NCI-H1048 (cell line): ENCODE measurements at places on chromosomes 12 and 14.

GRCh38 chr12:105369014-105369413 is 38.5 kb downstream of the C12orf75 start:
- no peak for DNase-seq

DNA sequence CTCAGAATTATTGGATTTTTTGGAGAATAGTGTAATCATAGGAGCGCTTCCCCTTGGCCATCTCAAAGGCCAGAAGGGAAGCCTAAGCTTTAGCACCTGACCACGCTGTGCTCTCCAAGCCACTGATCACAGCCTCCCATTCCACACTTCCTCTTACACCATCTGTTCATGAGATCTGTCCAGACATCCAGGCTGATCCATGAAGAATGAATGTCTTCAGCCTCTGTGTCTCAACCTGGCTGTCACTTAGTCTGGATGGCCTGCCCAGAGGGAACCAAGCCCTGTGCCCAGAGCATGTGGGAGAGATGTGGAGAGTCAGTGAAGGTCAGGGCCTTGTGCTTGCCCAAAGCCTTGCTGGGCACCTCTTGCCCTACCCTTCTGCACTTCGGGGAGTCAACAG is 40.5 kb downstream of the TSPAN11 start:
- no peak for DNase-seq

DNA sequence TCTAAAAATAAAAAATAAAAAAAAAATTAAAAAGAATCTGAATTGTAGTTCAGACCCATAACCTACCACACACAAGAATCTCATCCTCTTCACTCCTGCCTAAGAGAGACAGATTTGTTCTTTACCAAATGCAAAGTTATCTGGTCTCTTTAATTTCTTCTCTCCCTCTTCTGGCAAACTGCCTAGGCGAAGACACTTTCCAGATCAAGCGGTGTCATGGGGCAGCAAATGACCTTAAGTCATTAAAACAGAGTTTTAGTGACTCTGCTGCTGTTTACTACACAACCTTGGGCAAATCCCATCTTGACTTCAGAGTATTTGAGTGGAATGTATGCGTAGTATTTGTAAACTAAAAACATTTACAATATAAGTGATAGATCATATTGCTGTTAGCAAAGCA is 60.9 kb upstream of the NID2 start:
- DNase-seq = no peak

- DNase-seq = no peak
Measured at GRCh38 chr12:12333407-12334366, 16.4 kb downstream of the MANSC1 start.

- DNase-seq = no peak
Measured at GRCh38 chr12:27521066-27521465, 2.9 kb upstream of the PPFIBP1 start.

GRCh38 chr14:59482541-59483331 is 1.5 kb downstream of the L3HYPDH start:
- peak; percentile 13 for DNase-seq

- DNase-seq = no peak
Measured at GRCh38 chr12:101775816-101776215, 36.6 kb upstream of the SYCP3 start.

DNA sequence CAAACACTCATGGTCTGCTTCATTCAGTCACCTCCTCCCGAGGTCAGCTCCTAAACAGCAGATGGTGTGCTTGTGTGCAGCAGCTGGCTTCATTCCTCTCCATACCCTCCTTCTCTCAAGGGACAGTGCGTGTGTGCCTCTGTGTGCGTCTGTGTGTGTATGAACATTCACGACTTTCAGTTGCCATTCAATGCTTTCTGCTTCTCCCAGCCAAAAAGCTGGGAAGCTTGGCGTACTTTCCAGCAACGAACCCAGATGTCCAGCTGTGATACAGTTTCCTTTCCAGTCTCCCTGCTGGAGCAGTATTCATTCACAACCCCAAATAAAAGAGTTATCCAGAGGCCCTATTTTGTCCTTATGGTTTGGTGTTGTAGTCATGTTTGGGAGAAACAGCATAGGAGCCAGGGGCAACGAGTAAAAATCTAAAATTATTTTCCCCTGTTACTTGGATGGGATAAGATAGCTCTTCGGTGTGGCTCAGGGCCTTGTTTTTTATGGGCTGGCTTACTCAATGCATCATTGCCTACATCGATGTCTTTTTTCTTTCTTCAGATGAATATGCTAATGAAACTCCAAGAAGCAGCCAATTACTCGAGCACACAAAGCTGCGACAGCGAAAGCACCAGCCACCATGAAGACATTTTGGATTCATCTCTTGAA is 379.3 kb downstream of the NAV3 start:
- no peak for DNase-seq

DNA sequence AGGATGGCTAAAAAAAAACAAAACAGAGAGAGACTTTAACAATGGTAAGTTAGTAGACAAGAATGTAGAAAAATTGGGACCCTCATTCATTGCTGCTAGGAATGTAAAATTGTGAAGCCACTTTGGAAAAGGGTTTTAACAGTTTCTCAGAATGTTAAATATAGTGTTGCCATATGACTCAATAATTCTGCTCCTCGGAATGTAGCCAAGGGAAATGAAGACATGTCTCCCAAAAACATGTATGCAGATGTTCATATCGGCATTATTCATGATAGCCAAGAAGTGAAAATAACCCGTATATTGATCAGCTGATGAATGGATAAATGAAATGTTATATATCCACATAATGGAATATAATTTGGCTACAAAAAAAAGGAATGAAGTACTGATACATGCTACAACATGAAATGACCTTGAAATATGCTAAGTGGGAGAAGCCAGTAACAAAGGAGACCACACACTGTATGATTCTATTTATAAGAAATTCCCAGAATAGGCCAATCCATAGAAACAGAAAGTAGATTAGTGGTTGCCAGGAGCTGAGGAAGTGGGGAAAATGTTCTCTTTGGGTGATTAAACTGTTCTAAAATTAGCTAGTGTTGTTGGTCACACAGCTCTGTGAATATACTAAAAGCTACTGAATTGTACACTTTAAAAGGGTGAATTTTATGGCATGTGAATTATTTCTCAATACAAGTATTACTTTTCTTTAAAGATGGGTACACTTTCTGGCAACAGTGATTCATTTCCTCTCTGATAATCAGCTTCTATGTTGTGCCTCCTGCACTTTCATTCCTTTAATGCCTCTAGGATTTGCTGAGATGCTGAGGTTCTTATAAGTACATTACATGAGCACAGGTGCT is 132.5 kb downstream of the DAAM1 start:
- no peak for DNase-seq

GRCh38 chr14:63705561-63706070 is 22.2 kb downstream of the SGPP1 start:
- no peak for DNase-seq

GRCh38 chr12:117359029-117359845 is 2.2 kb downstream of the NOS1 start:
- no peak for DNase-seq

GRCh38 chr12:131311764-131312163 is 358.1 kb downstream of the ADGRD1 start:
- DNase-seq = no peak

- no peak for DNase-seq
Measured at GRCh38 chr12:24230061-24230701, 280.7 kb upstream of the SOX5 start.

DNA sequence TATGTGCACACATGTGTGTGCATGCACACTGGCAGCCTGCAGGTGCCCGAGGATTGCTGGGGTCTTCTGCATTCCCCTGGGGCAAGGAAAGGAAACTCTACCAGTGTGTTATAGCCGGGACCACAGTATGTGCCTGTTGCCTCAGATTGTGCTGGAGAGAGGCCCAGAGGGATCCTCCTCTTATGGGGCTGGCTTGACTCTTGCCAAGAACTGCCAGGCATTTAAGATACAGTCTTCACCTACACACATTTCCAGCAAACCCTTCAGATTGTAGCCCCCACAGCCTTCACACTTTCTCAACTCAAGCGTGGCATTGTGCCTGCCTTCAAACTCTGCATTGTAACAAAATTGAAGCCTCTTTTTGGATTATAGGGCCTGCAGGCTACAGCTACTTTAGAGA is 176.7 kb upstream of the DYRK2 start:
- no peak for DNase-seq

GRCh38 chr12:11581179-11581755 is 68.2 kb upstream of the ETV6 start:
- peak; percentile 63 for DNase-seq

DNA sequence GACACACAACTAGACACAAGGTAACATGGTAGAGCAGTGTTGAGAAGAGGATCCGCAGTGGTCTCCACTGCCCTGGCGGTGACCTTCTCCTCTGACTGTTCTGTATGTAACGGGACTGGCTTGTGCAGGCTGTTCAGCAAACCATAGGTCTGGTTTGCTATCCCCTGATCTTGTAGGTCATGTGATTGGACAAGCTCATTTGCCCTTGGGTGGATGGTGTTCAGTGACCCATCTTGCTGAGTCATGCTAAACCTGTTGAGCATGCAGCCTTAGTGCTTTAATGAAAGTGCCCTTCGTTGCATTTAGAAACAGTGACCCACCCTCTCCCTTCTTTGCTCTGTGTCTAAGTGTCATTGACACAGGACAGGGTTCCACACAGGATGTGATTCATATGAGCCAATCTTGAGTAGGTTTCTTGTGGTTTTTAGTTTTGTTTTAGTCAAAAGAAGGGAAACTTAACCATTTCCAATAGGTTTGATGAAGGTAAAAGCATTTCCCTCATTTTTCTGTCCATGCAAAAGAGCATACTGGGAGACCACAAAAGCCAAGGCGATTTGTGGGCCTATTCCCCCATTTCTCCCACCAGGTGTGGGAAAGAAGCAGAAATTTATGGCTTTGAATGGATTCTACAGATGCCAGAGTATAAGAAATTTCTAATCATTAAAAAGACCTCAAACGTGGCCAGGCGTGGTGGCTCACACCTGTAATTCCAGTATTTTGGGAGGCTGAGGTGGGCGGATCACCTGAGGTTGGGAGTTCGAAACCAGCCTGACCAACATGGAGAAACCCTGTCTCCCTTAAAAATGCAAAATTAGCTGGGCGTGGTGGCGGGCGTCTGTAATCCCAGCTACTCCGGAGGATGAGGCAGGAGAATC is 32.6 kb upstream of the HIF1A start:
- DNase-seq = no peak

DNA sequence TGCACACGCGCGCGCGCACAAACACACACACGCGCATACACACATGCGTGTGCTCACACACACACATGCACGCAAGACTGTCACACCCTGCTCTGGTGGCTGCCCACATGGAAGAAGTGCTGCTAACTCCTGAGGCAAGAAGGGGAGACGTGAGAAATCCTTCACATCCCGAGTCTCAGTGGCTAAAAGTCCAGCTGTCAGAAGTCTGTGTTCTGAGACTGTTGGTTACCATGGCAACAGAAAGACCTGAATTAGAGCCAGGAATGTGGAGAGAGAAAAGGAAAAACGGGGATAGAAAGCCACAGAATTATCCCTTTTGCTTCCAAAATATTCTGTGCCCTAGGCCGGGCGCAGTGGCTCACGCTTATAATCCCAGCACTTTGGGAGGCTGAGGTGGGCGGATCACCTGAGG is 71.2 kb downstream of the PPFIBP1 start:
- no peak for DNase-seq

DNA sequence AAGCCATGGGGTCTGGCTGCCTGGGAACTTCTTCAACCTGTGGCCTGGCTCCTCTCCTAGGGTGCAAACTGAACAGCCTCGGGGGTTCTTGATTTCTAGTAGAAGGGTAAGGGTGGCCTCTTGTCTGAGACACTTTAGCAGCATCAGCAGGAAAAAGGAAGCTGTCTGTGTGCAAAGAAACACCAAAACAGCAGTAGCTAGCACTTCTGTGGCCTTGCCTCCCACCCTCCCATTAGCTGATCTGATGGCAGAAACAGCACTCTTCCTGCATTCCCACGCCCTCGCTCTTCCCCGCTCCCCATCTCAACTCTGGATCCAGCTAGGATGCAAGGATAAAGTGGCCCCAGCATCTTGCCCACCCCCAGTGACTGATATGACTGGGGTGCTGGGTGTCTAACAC is 20.7 kb downstream of the SLC7A8 start:
- no peak for DNase-seq

DNA sequence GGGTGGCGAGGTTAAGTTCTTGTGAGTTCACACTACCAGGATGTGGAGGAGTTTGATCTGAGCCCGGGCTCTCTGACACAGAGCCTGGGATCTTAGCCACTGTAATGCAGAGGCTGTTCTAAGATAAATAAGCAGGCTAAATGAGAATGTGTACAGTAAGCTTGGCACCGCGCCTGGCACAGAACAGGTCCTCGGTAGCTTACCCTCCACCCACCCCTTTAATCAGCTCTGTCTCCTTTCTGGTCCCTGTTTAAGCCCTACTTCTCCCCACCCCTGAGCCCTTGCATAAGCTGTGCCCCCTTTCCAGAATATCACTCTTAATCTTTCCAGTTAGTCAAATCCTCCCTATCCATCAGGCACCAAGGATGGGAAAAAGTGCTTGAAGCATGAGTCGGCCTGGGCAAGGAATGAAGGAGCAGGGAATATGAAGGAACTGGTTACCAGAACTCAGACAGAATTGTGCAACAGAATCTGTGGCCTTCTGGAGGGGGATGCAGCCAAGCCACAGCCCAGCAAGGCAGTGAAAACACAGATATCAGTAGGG is 32.8 kb upstream of the CMKLR1 start:
- no peak for DNase-seq

- no peak for DNase-seq
Measured at GRCh38 chr14:104893435-104894207, 28.6 kb downstream of the CEP170B start.

DNA sequence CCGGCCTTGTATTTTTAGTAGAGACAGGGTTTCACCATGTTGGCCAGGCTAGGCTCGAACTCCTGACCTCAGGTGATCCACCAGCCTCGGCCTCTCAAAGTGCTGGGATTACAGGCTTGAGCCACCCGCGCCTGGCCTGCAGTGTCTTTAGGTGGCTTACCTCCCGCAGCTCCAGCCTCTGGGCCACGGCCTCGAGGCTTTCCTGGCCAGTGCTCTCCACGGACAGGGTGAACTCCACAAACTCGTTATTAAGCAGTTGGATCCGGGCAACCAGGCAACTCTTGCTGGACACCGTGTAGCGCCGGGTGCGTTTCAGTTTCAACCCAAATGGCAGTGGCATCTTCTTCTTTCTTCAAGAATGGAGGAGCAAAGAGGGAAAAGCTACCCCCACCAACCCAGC is 4.7 kb downstream of the PTPN21 start:
- no peak for DNase-seq

DNA sequence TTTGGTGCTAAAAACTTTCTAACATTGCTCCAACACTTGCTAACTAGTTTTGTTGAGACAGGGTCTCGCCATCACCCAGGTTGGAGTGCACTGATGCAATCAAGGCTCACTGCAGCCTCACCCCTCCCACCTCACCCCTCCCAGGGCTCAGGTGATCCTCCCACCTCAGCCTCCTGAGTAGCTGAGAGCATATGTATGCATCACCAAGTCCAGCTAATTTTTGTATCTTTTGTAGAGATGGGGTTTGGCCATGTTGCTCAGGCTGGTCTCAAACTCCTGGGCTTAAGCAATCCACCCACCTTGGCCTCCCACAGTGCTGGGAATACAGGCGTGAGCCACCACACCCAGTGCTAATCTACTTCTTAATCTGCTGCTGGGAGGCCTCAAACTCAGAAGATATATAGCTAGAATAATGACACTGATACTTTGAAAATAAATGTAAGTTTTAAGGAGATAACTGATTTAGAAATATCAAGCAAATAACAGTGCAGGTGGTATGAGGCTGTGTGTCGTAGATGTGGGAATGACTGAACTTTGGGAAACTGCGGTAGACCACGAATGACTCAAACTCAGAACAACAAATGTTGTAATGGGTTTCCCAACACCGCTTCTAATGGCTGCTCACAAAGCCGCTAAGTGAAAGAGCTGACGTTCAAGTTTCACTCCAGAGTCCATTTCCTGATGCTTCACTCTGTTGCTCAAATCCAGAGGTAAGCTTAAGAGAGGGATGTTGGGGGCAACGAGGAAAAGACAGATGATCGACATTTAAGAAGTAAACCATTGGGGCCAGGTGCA is 10.0 kb downstream of the TMCC3 start:
- no peak for DNase-seq
